ENCODE measurements at places on chromosomes 7 and 10. TPM values are rescaled to one million over a fixed set of nuclear protein-coding genes. Genes with fewer than 3 reads are reported as not detected.

ATP6V0E2 gene
- 33.3 TPM for total RNA-seq

NOM1 gene
- total RNA-seq = 20.0 TPM

SPDYE2 gene
- total RNA-seq = not detected

FAM204A gene
- total RNA-seq = 52.7 TPM

ATP6V1F gene
- total RNA-seq = 95.5 TPM

GIMAP1 gene
- total RNA-seq = 49.7 TPM

CCSER2 gene
- total RNA-seq = 45.6 TPM

GNGT1 gene
- not detected for total RNA-seq

FAM241B gene
- 0.77 TPM for total RNA-seq

GRCh38 chr7:48035967-48036478 lies 680 bp downstream of the C7orf57 start:
- H3K27ac ChIP-seq = no peak overlapping the region
- H3K27me3 ChIP-seq = peaks cover 58% of the 10 kb centered on the region
- H3K4me1 ChIP-seq = peaks cover 18% of the 10 kb centered on the region
- DNase-seq = peak; percentile 84

DNA sequence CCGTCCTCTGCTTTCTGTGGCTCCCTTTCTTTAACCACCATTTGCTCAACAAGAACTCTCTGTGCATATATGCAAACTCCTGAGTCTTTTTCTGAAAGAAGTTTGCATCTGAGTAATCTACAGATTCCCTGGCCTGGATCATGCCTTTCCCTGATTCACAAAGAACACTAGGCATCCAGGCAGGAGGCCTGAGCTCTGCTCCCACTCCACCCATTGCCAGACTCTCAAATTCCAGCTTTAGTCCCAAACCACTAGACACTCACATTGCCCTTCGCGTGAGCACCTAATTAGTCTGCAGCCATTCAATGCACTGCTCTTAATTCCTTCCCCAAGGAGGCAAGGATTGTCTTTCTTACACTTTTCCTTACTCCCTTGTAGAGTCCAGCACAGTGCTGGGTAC lies 60.9 kb downstream of the ABCC2 start:
- no peak overlapping the region for H3K27ac ChIP-seq
- H3K27me3 ChIP-seq = no peaks in the 10 kb centered on the region
- no peak for DNase-seq
- no peak overlapping the region for H3K4me3 ChIP-seq

- H3K27ac ChIP-seq = no peak overlapping the region
- peaks cover 8% of the 10 kb centered on the region for H3K4me1 ChIP-seq
Measured at GRCh38 chr10:86391986-86392722, 25.6 kb upstream of the GRID1 start.

GRCh38 chr7:82049442-82049841 lies 279.6 kb upstream of the HGF start:
- H3K4me3 ChIP-seq = no peak overlapping the region
- no peaks in the 10 kb centered on the region for H3K36me3 ChIP-seq
- H3K27ac ChIP-seq = no peak overlapping the region
- no peak for DNase-seq
- H3K27me3 ChIP-seq = no peaks in the 10 kb centered on the region

DNA sequence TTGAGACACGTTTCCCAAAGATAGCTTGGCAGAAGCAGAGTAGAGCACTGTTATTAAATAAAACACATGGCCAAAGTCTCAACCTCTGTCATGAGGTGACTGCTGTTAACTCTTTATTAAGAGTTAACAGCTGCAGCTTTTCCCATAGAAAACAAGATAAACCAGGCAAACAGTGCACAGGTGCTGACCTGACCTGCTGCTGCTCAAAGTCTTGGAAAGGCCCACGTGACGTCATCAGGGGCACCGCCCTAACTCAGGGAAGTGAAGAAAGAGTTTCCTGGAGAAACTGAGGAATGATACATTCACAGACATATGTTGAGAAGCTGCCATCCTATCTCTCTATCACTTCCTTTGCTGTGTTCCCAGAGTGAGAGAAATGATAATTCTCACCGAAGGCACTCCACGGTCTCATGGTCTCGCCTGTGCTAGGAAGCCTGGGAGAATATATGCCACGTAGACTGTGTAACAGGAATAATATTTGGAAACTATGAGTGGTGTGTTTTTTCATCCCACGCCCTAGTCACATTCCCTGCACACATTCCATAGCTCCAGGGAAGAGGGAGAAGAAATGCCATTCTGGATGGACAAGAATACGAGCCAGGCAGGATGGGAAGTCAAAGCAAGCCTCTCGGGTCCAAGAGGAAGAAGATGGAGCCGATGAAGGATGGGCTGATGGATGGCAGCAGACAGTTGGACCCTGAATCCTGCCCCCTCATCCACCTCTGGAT lies 146.2 kb upstream of the NFE2L3 start:
- DNase-seq = no peak
- peaks cover 3% of the 10 kb centered on the region for H3K27me3 ChIP-seq
- peaks cover under 1% of the 10 kb centered on the region for H3K4me1 ChIP-seq
- no peak overlapping the region for H3K4me3 ChIP-seq
- no peak overlapping the region for H3K27ac ChIP-seq

DNA sequence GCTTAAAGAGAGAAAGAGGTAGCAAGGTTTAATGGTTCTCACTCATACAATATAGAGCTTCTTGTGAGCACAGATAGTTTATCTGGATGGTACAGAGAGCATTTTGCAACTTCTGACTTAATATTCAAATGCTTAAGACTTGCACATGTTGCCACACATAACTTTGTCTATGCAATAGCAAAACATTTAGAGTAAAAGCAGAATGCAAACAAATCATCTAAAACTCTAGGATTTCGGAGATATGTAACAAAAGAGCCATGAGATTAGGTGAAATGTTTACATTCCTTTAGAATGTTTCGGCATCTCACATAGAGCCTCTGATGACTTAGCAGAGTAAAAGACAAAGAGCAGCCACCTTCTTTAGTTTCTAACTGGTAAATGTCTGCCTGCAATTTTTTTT lies 717.1 kb upstream of the LRRN3 start:
- H3K36me3 ChIP-seq = no peaks in the 10 kb centered on the region
- no peaks in the 10 kb centered on the region for H3K4me1 ChIP-seq
- H3K27me3 ChIP-seq = no peaks in the 10 kb centered on the region
- DNase-seq = no peak
- H3K27ac ChIP-seq = no peak overlapping the region

DNA sequence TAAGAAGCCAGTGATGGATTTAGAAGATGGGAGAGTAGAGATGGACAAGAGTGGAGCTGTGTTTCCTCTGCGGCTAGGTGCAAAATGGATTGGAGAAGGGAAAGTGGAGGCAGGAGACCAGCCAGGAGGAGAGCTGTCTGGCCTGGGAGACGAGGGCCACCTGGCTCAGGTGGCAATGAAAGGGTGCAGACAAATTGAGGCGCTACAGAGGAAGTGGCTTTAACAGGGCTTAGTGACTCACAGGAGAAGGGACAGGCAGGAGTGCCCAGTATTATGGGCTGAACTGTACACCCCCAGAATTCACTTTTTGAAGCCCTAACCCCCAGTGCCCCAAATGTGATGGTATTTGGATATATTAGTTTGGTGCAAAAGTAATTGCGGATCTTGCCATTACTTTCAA lies 65.6 kb upstream of the DUSP5 start:
- H3K27me3 ChIP-seq = no peaks in the 10 kb centered on the region
- H3K36me3 ChIP-seq = no peaks in the 10 kb centered on the region
- no peak overlapping the region for H3K27ac ChIP-seq
- H3K4me3 ChIP-seq = no peak overlapping the region
- DNase-seq = peak; percentile 12

DNA sequence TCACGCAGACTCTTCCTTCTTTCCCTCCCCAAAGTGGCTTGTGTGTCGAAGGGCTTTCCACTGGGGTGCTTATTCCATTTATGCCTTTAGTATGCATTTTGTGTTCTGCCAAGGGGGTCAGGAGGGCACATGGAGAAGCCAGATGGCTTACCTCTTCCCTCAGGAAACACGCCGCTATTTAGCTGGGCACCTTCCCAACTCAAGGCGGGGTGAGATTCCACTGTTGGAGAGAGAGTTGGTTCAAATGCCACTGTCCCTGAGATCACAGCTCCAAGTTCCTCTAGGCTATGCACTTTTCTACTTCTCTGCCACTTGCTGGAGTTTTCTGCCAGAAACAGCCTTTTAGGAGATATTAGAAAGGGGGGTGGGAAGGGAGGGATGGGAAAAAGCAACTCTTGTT lies 1091.8 kb downstream of the LRMDA start:
- no peaks in the 10 kb centered on the region for H3K4me1 ChIP-seq
- no peak overlapping the region for H3K4me3 ChIP-seq
- no peaks in the 10 kb centered on the region for H3K27me3 ChIP-seq
- DNase-seq = peak; percentile 73
- no peak overlapping the region for H3K27ac ChIP-seq
- H3K36me3 ChIP-seq = no peaks in the 10 kb centered on the region

DNA sequence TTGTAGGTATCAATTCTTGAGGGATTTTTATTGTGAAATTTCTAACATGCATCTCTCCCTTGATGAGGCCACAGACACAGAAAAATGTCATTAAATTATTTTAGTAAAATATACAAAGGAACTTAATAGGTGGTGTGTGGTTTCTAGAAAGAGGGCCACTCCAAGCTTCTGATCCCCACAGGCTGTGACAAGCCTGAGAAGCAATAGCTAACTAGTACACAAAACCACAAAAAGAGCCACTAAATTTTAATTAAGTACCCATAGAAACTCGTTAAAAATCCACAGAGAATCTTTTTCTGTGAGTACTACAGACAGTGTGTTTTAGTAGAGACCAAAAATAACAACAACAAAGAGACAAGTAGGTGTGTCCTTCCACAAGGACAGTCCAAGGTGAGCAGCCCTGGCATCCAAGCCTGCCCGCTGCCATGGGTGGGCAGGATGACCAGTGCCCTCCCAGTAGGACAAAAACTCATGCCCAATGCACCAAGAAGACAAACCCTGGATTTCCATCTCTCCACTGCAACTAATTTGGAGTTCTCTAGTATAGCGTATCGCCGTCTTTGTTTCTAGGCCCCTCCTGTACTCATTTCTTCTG lies 81.0 kb downstream of the RNF216 start:
- DNase-seq = no peak
- H3K4me3 ChIP-seq = no peak overlapping the region
- peaks cover 87% of the 10 kb centered on the region for H3K4me1 ChIP-seq
- H3K27ac ChIP-seq = peak overlapping the region; percentile 1
- H3K27me3 ChIP-seq = no peaks in the 10 kb centered on the region

DNA sequence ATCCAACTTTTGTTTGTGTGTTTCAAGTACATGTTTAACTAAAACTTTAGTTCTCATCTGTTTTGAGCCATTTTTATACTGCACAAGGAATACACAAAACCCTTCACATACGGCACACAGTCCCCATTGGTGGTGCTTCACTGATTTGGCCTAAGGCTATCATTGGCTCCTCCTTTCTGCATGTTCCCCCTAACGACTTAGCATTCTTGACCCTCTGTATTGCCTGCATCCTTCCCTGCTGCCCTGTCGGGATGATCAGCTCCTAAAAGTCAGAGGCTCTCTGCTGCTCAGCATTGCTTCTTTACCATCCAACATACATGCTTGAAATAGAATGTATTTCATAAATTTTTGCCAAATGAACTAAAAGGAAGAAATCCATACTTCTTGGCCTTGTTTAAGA lies 111.4 kb upstream of the ABCB5 start:
- DNase-seq = no peak
- no peaks in the 10 kb centered on the region for H3K27me3 ChIP-seq
- no peaks in the 10 kb centered on the region for H3K4me1 ChIP-seq
- no peak overlapping the region for H3K27ac ChIP-seq
- H3K4me3 ChIP-seq = no peak overlapping the region
- no peaks in the 10 kb centered on the region for H3K36me3 ChIP-seq

DNA sequence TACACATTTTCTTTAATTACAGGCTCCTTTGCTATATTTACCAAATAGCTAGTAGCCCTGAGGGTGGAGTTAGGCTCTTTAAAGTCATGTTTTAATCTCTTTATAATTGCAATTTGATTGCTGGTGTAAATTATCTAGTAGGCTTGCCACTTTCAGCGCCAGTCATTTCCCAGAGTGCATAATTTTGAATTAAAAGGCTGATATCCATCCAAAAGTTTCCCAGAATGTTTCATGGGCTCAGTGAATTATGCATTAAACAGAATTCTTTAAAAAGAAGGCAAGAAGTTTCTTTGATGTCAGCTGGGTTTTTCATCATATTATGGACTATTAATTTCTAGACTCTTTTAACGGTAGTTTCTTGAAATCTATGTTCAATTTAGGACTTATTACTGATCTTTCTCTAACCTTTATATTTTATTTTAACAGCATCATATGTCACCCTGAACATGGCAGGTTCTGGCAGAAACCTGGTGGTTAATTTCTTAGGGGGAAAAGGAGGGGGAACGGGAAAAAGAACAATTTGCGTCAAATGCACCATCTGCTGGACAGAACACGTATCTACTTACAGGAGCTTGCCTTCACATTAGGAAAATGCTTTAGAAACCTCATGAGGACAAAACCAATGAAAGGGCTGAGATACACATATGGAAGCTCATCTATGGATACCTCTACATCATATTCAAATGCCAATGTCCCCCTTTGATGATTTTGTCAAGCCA lies 171.1 kb downstream of the GRM3 start:
- no peaks in the 10 kb centered on the region for H3K36me3 ChIP-seq
- H3K27me3 ChIP-seq = no peaks in the 10 kb centered on the region
- H3K4me1 ChIP-seq = no peaks in the 10 kb centered on the region
- no peak overlapping the region for H3K27ac ChIP-seq

DNA sequence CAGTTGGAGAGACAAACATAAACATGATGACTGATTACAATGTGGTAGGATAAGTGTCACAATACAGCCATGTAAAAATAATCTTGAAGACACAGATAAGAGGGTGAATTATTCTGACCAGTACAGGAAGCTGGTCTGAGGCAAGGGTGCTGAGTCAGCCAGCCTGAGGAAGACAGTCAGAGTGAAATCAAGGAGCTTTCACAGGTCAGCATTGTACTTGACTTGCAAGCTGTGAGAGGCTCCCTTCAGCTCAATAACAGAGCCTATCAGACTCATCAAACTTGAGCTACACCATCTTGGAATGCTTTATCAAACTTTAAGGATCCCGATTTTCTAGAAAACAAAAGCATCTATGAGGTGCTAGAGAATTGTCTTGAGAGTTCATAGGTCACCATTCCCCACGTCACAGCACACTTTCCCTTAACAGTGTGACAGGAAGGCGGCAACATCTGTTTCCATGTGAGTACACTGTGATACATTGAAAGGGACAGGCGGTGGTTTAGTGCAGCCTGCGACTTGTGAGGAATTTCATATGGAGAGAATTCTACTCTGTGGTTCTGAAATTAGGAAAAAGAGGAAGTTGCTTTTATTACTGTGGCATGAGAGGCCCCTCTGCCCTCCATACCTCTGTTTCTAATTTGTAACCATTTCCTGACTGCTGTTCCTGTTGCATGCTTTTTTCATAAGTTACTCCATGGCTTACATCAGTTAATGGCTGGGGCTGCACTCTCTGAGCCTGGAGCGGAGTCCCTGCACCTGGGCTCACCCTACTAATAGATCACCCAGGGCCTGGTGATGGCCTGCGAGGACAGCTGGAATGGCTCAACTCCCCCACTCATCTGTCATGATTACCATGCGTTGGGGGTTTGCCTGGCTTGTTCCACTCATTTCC lies 417.1 kb downstream of the SUGCT start:
- no peaks in the 10 kb centered on the region for H3K27me3 ChIP-seq
- H3K36me3 ChIP-seq = no peaks in the 10 kb centered on the region
- peak overlapping the region; percentile 71 for H3K27ac ChIP-seq
- H3K4me3 ChIP-seq = no peak overlapping the region
- DNase-seq = peak; percentile 74

GRCh38 chr10:132448248-132448731 lies 51.3 kb downstream of the PWWP2B start:
- peaks cover 37% of the 10 kb centered on the region for H3K4me1 ChIP-seq
- H3K27ac ChIP-seq = peak overlapping the region; percentile 91
- peak; percentile 92 for DNase-seq
- H3K27me3 ChIP-seq = no peaks in the 10 kb centered on the region
- no peak overlapping the region for H3K4me3 ChIP-seq

GRCh38 chr10:112721080-112721698 lies 228.9 kb upstream of the TCF7L2 start:
- no peaks in the 10 kb centered on the region for H3K27me3 ChIP-seq
- H3K36me3 ChIP-seq = peaks cover 3% of the 10 kb centered on the region
- no peak for DNase-seq
- H3K4me1 ChIP-seq = no peaks in the 10 kb centered on the region
- H3K27ac ChIP-seq = no peak overlapping the region

Measured in spleen (tissue), 13 donors.